GM23248 (cell line): ENCODE measurements at places on chromosomes 11 and 22. TPM values are rescaled to one million over a fixed set of nuclear protein-coding genes. Genes with fewer than 3 reads are reported as not detected.
A peak's percentile ranks its signal among the peaks of the same experiment; 100 is the strongest.

MMP11 gene
- 1.3 and 2.5 TPM in 2 replicates for polyA plus RNA-seq

NUDT8 gene
- 4.1 TPM in 2 replicates for polyA plus RNA-seq

SYT8 gene
- polyA plus RNA-seq = not detected in 2 replicates

MUC15 gene
- 0.06 TPM in 1 of 2 replicates, not detected in the other for polyA plus RNA-seq

SLC16A8 gene
- polyA plus RNA-seq = 0.52 and 1.3 TPM in 2 replicates

AGBL2 gene
- polyA plus RNA-seq = 0.35 and 0.51 TPM in 2 replicates

DNAJB7 gene
- polyA plus RNA-seq = 0.16 and 0.23 TPM in 2 replicates

SEZ6L gene
- polyA plus RNA-seq = 0.18 and 0.19 TPM in 2 replicates

APOBEC3A gene
- not detected in 2 replicates for polyA plus RNA-seq

HEPHL1 gene
- not detected in 2 replicates for polyA plus RNA-seq

SLC5A4 gene
- not detected in 2 replicates for polyA plus RNA-seq

P2RY2 gene
- polyA plus RNA-seq = not detected in 2 replicates

ARHGAP20 gene
- 0.62 and 0.84 TPM in 2 replicates for polyA plus RNA-seq

DMC1 gene
- 1.4 and 2.7 TPM in 2 replicates for polyA plus RNA-seq

TPBGL gene
- not detected in 2 replicates for polyA plus RNA-seq

- H3K27me3 ChIP-seq = no peaks in the 10 kb centered on the region
- no peaks in the 10 kb centered on the region for H3K36me3 ChIP-seq
- H3K4me1 ChIP-seq = no peaks in the 10 kb centered on the region
- no peak overlapping the region for H3K27ac ChIP-seq
- no peak overlapping the region for H3K4me3 ChIP-seq
Measured at GRCh38 chr22:27670701-27671412, 130.7 kb downstream of the MN1 start.

DNA sequence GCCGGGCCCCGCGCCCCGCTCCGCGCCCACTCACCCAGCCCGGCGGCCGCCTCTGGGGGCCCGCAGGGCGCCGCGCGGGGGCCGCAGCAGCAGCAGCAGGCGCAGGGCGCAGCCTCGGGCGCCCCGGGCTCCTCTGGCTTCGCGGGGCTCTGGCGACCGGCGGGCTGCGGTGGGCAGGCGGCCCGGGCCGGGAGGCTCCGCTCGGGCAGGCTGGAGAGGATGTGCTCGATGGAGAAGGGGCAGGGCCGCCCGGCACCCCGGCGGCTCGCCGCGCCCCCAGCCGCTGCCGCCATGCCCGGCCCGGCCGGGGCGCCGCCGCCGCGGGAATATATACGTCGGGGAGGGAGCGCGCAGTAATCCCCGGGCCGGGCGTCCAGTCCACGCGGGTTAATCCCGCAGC is at the start of gene GSC2:
Gene GSC2, minus strand, starts transcription at position 302 of the 400 bp plus-strand sequence. Its CDS starts 9 bp downstream, at position 293.
- no peak within 1 kb of the TSS for H3K27ac ChIP-seq
- no peaks in the 10 kb centered on the region for H3K4me1 ChIP-seq
- no peak within 1 kb of the TSS for H3K4me3 ChIP-seq
- no peaks in the 10 kb centered on the region for H3K36me3 ChIP-seq
- DNase-seq = no peak

GRCh38 chr22:23401111-23401909 is 178.8 kb downstream of the IGLL1 start:
- H3K4me3 ChIP-seq = no peak overlapping the region
- no peak overlapping the region for H3K27ac ChIP-seq
- H3K36me3 ChIP-seq = no peaks in the 10 kb centered on the region
- peak; percentile 86 for DNase-seq

DNA sequence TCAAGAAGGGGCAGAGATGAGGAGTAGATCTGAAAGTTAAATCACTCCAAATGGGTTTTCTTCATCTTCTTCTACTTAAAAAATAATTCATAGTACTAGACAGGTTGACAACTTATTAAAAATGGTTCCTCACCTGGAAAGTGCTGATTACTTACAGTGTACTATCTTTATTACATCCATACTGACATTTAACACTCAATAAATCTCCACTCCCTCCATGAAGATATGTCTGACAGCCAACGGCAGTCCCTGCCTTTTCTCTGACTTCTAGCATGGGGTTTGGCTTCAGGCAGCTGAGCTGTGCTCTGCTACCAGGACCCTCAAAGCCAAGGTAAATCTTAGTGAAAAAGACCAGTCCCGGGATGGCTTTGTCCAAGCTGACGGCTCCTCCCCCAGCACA is 133.4 kb upstream of the CSNK2A3 start:
- no peaks in the 10 kb centered on the region for H3K36me3 ChIP-seq
- no peak for DNase-seq
- H3K27ac ChIP-seq = no peak overlapping the region
- 0 out of 2 replicates have a peak, but pooled peaks cover 7% of the 10 kb centered on the region for H3K4me1 ChIP-seq
- H3K4me3 ChIP-seq = no peak overlapping the region

- DNase-seq = no peak
- H3K27me3 ChIP-seq = no peaks in the 10 kb centered on the region
- peaks cover 14% of the 10 kb centered on the region for H3K36me3 ChIP-seq
Measured at GRCh38 chr11:64851831-64852351, 7.4 kb upstream of the CDC42BPG start.

GRCh38 chr11:34358258-34358727 is 483 bp upstream of the ABTB2 start:
- peak; percentile 63 for DNase-seq
- no peaks in the 10 kb centered on the region for H3K36me3 ChIP-seq
- peak overlapping the region; percentile 73 for H3K4me3 ChIP-seq
- no peaks in the 10 kb centered on the region for H3K27me3 ChIP-seq

DNA sequence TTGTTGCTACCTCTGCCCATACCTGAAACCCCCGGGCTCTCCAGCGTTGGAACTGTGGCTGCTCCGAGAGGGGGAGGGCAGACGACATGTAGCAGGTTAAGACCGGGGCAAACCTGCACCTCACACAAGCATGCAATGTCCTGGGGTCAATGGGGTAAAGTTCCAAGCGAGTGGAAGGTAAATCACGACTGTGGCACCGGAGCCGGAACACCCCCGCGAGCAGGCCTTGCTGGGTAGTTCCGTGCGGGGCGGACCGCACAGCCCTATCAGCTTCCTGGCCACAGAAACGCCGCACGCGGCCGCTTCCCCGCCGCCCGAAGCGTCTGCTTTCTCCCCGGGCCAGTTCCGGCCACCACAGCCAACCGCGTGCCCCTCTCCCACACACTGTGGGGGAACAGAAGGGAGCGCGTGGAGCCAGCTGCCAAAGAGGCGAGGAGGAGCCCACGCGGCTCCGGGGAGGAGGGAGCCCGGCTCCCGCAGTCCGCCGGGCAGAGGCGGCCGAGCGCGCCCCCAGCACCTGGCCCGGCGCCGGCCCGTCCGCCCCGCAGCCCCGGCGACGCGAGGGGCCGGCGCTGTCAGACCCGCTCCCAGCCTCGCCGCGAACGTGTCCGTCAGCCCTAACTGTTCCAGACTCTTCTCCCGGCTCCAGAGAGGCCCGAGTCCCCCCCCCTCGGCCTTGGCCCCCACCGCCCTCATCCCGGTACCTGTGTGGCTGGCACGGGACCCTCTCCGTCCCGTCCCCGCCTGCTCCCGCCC is 1.6 kb downstream of the SPTBN2 start:
- no peak overlapping the region for H3K27ac ChIP-seq
- no peaks in the 10 kb centered on the region for H3K36me3 ChIP-seq

- H3K27me3 ChIP-seq = no peaks in the 10 kb centered on the region
- no peak overlapping the region for H3K27ac ChIP-seq
- H3K4me3 ChIP-seq = no peak overlapping the region
- H3K36me3 ChIP-seq = no peaks in the 10 kb centered on the region
- no peaks in the 10 kb centered on the region for H3K4me1 ChIP-seq
- peak; percentile 17 for DNase-seq
Measured at GRCh38 chr11:1782831-1783724, 19.4 kb upstream of the CTSD start.

DNA sequence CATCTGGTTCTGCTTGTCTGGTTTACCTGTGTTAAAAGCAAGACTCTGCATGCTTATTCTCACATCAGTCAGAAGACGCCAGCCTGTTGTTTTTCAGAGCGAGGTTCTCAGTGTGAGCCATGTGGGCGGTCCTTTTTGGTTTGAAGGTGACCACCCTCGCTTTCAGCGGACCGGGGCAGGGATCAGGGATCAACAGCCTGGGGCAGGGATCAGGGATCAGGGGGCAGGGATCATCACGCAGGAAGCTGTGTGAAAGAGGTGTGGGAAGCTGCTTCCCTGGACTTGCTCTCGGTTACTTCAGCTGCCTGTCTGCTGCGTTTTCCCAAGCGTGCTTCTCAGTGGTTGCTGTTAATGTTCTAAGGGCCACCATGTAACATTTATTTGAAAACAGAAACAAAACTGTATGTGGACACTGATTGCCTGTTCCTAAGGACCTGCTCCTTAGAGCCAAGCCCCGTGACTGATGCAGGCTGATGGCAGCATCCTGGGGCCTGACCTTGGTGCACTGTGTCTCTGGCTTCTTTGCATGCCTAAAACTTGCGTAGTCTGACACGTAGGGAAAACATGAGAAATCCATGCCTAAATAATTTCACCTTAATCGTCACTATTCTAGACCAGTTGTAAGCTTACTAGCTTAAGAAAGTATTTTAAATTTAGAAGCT is 146.9 kb downstream of the ATXN10 start:
- no peak overlapping the region for H3K4me3 ChIP-seq
- 0 out of 2 replicates have a peak, but pooled peaks cover 11% of the 10 kb centered on the region for H3K36me3 ChIP-seq
- H3K27ac ChIP-seq = no peak overlapping the region
- no peak for DNase-seq
- peaks cover 7% of the 10 kb centered on the region; the same call in 1 of the 2 replicates for H3K4me1 ChIP-seq

DNA sequence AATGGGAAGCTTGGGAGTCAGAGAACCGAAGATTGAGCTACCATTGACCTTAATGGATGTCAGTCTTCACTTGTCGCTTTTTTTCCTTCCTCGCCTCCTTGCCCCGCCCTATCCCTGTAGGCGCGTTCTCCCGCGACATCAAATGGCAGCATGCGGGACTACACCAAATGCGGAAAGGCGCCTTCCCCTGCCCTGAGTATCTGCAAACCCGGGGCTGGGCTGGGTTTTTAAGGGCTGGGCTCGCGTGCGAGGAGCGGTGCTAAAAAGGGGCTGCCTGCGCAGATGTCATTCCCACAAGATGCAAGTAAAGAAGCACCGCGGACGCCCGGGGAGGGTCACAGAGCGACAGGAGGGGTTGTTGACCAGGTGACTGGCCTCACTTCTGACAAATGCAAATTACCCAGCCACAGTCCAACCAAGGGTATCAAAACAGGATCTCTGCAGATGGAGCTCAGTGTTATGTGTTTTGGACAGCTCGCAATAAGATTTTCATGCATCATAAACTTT is 4.7 kb upstream of the FAM111B start:
- DNase-seq = peak; percentile 62
- H3K4me1 ChIP-seq = 0 out of 2 replicates have a peak, but pooled peaks cover 2% of the 10 kb centered on the region
- H3K27ac ChIP-seq = no peak overlapping the region
- H3K4me3 ChIP-seq = peak overlapping the region; percentile 65

GRCh38 chr11:14346303-14346955 is 12.6 kb downstream of the RRAS2 start:
- H3K27me3 ChIP-seq = no peaks in the 10 kb centered on the region
- no peak overlapping the region for H3K4me3 ChIP-seq
- DNase-seq = no peak
- no peak overlapping the region for H3K27ac ChIP-seq

GRCh38 chr11:68968306-68969250 is 12.2 kb downstream of the MRGPRD start:
- H3K4me3 ChIP-seq = no peak overlapping the region
- H3K27me3 ChIP-seq = peaks cover 47% of the 10 kb centered on the region
- H3K4me1 ChIP-seq = no peaks in the 10 kb centered on the region
- no peak overlapping the region for H3K27ac ChIP-seq
- no peaks in the 10 kb centered on the region for H3K36me3 ChIP-seq

DNA sequence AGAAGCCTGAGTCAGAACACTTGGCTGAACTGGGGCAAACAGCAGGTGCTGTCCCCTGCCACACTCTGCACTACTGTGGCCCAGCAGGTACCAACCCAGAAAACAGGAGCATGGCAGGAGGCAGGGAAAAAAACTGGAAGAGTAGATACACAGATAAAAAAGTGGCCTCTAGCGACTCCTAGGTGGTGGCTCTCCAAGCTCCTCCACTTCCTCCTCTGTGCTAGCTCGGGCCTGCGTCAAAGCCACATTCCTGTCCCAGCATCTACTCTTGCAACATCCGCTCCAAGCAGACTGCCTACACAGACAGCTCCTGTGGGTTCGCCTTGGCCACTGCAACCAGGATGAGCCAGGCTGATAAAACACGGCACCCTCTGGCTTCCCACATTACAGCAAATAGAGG is 6.9 kb downstream of the OR8B12 start:
- peak; percentile 38 for DNase-seq
- no peaks in the 10 kb centered on the region for H3K27me3 ChIP-seq
- no peak overlapping the region for H3K27ac ChIP-seq
- no peaks in the 10 kb centered on the region for H3K4me1 ChIP-seq
- H3K36me3 ChIP-seq = no peaks in the 10 kb centered on the region

- H3K4me1 ChIP-seq = no peaks in the 10 kb centered on the region
- no peaks in the 10 kb centered on the region for H3K27me3 ChIP-seq
- H3K36me3 ChIP-seq = no peaks in the 10 kb centered on the region
- H3K27ac ChIP-seq = no peak overlapping the region
Measured at GRCh38 chr11:29957431-29957830, 59.4 kb downstream of the KCNA4 start.

DNA sequence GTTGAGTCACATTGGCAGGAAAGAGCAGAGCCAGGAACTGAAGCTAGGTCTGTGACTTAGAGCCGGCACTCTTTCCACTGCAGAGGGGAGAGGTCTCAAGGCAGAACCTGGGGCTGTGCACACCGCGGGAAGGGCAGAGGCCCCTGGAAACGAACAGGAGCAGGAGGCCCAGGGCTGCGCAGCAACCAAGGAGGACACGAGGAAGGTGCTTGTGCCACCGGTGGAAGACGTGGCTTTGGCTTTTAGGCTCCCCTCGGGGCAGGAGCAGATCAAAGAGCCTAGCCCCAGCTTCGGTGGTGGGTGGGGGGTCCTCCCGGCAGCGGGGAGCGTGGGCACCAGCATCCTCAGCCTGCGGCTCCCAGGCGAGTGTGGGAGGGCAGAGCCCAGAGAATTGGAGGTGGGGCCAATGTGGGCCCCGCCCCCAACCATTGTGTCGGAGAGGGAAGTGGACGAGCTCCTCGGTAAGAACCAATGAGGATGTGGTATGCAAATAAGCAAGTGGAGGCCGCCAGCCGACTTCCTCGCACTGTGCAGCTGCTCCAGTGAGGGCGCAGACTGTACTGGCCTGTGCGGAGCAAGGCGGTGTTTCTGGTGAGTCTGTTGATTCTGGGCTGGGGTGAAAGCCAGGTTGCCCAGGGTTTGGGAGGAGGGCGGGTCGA is at the start of gene CCDC116:
Gene CCDC116, plus strand, starts transcription at position 524 of the 659 bp plus-strand sequence. CDS start 422 bp downstream, outside the sequence.
- DNase-seq = no peak
- H3K4me1 ChIP-seq = no peaks in the 10 kb centered on the region
- H3K4me3 ChIP-seq = no peak within 1 kb of the TSS
- H3K36me3 ChIP-seq = no peaks in the 10 kb centered on the region

DNA sequence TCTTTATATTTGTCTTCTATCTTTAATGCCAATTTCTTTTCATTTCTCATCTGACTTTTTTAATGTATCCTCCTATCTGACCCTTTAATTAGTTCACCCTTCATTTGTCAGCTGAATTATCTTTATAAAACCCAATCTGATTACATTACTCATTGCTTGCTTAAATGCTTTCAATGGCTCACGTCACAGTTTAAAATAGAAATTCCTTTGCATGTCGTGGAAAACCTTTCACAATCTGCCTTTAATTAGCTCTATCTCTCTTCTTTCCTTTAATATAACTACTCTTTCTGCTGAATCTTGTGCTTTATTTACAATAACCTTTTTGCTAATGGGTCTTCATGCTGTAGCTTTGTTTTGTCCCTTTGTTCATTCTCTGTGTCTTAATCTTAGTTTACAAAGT is 125.7 kb downstream of the DYNC2H1 start:
- peaks cover 13% of the 10 kb centered on the region for H3K4me1 ChIP-seq
- H3K27me3 ChIP-seq = no peaks in the 10 kb centered on the region
- peak overlapping the region; percentile 46 for H3K27ac ChIP-seq
- H3K4me3 ChIP-seq = 0 out of 2 replicates have a peak overlapping the region, but pooled peaks have one; percentile 29
- 0 out of 2 replicates have a peak, but pooled peaks cover 6% of the 10 kb centered on the region for H3K36me3 ChIP-seq
